ENCODE measurements at places on chromosomes 16 and 17. TPM values are rescaled to one million over a fixed set of nuclear protein-coding genes. Genes with fewer than 3 reads are reported as not detected.

GNGT2 gene
- total RNA-seq, result 0.66 TPM

TBC1D3C gene
- total RNA-seq, result not detected

SARM1 gene
- total RNA-seq, result 6.5 TPM

TANC2 gene
- total RNA-seq, result 7.6 TPM

KRTAP17-1 gene
- not detected for total RNA-seq

Data from aortic smooth muscle cell (primary cell).